T47D (cell line): ENCODE measurements at places on chromosomes 2 and 18.

- peak; percentile 62 for DNase-seq
Measured at GRCh38 chr2:197516393-197516761, 511 bp downstream of the MOB4 start.

- DNase-seq = no peak
Measured at GRCh38 chr2:68108120-68108519, 45.3 kb upstream of the C1D start.

- no peak for DNase-seq
Measured at GRCh38 chr2:103669531-103669930, 907.7 kb downstream of the TMEM182 start.

DNA sequence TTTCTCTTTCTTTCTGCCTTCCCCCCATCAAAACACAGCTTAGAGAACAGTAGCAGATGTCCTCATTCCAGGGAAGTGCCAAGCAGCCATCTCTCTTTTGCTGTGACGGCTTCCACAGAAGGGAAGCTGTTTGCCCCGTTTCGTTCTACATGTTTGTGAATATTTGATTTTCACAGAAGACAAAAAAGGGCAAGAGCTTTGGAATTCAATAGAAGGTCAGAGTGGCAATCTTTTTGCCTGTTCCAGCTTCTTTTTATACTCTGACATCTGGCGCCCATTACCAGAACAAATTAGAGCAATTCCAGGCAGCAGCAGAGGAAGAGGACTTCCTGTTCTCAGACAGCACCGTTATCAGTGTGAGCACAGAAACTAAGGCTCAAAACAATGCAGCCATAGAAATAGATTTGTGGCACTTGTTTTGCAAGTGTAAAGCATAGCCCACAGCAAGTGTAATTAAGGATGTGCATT is 79.0 kb upstream of the CDH19 start:
- no peak for DNase-seq

GRCh38 chr2:26890341-26891000 is 42.5 kb downstream of the DPYSL5 start:
- no peak for DNase-seq

DNA sequence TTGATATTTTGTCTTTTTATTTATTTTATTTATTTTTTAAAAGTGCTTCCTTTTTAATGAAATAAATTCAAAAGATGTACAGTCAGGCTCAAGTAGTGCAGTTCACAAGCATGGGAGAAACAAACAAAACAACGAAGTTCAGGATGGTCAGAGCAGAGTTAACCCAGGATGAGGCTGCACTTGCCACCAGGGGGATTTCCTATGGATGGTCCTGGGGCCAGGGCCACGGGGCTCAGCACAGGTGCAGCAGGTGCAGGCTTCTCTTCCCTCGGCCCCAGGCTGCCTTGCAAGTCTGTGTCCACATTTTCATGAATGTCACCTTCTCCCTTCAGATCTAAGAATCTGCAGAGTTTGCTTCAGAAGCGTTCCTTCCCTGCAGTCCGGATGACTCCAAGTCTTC is 76.5 kb downstream of the CDCA7 start:
- DNase-seq = no peak

GRCh38 chr18:45951016-45951714 is 16.0 kb downstream of the EPG5 start:
- no peak for DNase-seq

- peak; percentile 69 for DNase-seq
Measured at GRCh38 chr2:38076152-38076709, 280 bp upstream of the CYP1B1 start.

DNA sequence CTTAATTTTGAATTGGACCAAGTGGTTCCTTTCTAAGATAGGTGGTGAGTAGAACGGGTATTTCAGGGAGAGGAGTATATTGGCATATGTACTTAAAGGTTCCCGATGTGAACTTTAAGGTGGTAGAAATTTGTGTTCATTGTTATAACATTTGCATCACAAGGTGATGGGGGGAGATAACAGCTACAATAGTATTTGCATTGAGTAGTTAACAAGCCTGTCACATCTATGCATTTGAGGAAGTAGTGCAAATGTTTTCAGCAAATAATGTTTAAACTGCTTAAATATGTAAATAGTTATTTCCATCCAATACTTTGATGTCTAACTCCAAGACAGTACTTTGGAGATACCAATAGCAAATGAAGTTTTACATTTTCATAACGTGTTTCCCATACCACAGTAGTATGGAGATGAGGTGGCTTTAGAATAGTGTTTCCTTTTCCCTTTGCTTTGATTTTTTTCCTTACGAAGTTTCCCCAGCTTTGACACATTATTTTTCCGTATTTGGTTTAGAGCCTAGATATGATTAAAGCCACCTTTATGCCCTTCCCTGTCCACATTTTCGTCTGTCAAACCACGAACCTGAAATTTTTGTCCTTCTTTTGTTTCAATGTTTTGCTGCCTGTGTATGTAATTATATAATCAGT is 46.6 kb downstream of the VAPA start:
- no peak for DNase-seq

GRCh38 chr2:39996653-39997080 is 217.6 kb upstream of the THUMPD2 start:
- no peak for DNase-seq

GRCh38 chr2:39618736-39619135 is 47.0 kb upstream of the TMEM178A start:
- DNase-seq = no peak

DNA sequence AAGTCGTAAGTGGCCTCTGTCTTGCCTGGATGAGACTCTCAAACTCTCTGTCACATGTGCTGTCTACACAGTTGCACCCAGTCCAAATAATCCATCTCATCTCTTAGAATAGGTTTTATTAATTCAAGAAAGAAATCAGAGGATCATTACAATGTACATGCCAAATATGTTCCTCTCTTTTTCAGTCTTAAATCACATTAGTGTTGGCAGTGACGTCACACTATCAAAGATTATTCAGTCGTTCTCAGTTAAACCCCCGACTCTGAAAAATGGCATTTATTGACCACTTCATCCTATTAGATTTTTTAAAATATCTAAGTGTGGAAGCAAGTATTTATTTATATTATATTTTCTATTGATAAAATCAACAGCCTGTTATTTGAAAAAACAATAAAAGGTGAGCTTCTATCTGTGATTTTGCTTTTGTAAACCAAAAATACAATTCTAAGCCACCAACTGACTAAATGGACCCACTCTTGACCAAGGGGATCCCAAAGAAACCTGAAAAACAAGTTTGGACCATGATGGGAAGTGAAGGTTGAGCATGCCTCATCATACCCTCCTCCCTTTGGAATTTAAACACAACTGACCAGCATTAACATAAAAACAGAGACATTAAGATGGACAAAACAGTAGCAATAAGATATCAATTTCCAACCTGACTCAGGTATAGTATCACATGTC is 1894.4 kb upstream of the LRRTM1 start:
- no peak for DNase-seq

GRCh38 chr2:19158896-19159295 is 199.5 kb downstream of the OSR1 start:
- no peak for DNase-seq

GRCh38 chr2:162636206-162636728 is 202.3 kb downstream of the KCNH7 start:
- no peak for DNase-seq

- no peak for DNase-seq
Measured at GRCh38 chr2:11299439-11299838, 45.0 kb downstream of the ROCK2 start.

DNA sequence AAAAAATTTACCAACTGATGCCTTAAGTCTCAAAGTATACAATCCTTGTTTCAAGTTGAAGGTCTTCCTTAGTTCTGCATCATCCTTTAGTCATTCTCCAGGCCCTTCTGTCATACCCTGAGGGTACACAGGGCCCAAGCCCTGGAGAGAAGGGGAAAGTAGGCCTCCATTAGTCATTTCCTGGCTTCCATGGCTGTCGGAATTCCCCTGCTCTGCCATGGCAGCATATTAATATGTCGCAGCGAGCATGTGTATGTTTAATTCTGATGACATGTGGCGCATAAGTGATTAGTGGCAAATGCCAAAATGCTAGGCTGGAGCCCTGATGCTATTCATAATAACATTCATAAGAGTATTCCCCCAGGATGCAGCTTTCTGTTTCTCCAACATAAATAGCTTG is 22.1 kb downstream of the GPR39 start:
- no peak for DNase-seq

- no peak for DNase-seq
Measured at GRCh38 chr2:108363024-108363907, 14.5 kb upstream of the SULT1C4 start.

- DNase-seq = no peak
Measured at GRCh38 chr2:203650860-203651613, 55.4 kb upstream of the CD28 start.

GRCh38 chr2:25161055-25161781 is 7.2 kb downstream of the POMC start:
- no peak for DNase-seq

- DNase-seq = no peak
Measured at GRCh38 chr2:97953853-97954252, 41.9 kb downstream of the TMEM131 start.

- no peak for DNase-seq
Measured at GRCh38 chr2:127017548-127017947, 89.4 kb downstream of the BIN1 start.

GRCh38 chr18:69008538-69008937 is 210.7 kb downstream of the CCDC102B start:
- DNase-seq = no peak

DNA sequence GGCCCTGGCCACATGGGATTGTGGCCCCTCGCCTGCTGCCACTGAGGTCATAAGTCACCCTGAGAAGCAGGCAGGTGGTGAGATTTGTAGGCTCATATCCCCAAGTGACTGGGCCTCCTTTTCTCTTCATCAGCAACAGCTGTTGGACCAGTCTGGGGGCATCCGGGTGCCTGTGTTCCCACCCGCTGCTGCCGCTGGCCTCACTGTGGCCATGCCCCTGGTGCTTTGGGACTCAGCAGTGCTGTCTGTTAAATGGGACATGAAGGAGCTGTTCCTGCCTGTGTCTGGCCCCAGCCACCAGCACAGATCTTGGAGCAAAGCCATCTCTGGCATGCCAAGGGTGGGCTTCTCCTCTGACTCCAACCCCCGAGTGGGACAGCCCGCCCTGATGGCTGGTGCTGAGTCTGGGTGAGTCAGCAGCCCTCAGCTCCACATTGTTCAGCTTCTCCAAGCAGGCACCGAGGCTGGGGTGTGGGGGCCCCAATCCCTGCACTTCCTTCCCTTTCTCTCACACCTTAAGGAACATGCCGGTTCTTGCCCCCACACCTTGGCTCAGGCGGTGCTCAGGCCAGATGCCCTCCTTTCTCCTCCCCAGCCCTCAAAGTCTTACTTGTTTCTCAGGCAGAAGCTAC is 207.9 kb downstream of the GLI2 start:
- DNase-seq = no peak

- DNase-seq = no peak
Measured at GRCh38 chr2:58427572-58428095, 186.5 kb upstream of the FANCL start.

GRCh38 chr2:119242276-119243119 is 18.9 kb downstream of the STEAP3 start:
- no peak for DNase-seq

GRCh38 chr18:10979411-10979810 is 170.0 kb downstream of the PIEZO2 start:
- no peak for DNase-seq

DNA sequence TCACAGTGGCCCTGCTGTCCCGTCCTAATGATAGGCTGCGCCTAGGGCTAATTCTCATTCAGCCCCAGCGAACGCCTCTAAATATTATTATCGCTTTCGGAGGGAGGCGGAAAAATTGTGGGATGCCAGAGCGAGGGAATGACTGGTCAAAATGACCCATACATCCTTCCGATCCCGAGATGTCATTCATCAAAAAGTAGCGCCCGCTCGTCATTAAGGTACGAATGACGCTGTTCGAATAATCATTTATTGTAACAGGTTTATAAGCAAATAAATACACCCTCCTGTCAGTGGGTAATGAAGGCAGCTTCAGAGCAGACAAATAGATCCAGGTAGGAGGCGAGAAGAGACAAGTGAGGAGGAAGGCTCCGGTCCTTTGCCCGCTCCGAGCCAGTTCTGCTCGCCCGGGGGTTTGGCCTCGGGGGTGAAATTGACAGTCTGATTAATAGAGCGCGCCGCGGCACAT is at the start of gene EVX2:
Gene EVX2 (minus strand): TSS at position 167 of the 466 bp plus-strand sequence. CDS start 186 bp downstream, outside the sequence.
- DNase-seq = no peak

DNA sequence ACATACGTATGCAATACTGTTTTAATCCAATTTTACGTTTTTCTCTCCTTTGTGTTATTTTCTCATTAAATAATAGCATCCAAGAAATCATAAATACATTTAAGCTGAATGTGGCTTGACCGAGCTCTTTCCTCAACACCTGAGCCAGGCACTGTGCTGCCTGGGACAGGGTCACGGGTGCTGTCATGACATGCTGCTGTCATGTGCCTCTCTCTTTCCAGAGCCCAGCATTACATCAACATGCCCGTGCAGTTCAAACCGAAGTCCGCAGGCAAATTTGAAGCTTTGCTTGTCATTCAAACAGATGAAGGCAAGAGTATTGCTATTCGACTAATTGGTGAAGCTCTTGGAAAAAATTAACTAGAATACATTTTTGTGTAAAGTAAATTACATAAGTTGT is 94.1 kb upstream of the LDLRAD4 start:
- no peak for DNase-seq

DNA sequence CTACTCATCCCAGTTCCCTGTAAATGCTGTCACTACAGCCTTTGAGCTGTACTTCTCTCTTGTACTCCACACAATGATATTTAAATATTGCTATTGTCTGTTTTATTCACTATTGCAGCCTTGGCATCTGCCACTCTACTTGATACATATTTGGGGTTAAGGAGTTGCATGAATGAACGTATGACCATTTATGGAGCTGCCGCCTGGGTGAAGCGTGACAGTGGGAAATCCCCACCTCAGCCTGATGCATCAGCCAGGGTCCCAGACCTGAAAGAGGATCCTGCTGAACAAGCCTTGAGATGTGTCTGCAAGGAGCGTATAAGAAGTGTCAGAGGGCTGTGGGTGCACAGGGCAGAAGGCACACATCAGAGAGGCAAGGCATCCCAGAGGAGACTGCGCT is 39.1 kb downstream of the MRPL35 start:
- DNase-seq = no peak

- no peak for DNase-seq
Measured at GRCh38 chr2:128997166-128997866, 678.6 kb upstream of the HS6ST1 start.

DNA sequence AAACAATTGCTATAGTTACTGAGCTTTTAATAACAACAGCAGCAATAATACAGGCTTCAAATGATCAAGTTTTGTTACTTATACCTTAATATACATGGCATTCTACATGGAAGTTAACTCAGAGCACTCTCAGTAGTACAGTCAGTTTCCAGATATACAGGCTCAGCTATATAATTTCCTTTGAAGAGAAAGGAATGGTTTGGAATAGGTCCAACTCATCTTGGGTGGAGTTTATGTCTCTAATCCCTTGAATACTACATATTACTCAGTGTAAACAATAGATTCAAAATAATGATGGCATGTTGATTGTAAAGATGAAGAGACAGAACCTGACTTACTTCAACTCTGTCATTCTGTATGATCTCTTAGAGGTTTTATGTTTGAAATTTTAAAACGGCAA is 174.9 kb downstream of the EPHA4 start:
- no peak for DNase-seq

- no peak for DNase-seq
Measured at GRCh38 chr2:42216694-42217093, 47.5 kb downstream of the EML4 start.
